ENCODE measurements at places on chromosomes 16 and 17.

- DNase-seq, result no peak
These were observed 92.0 kb upstream of the CDH5 start for GRCh38 chr16:66274335-66275110.

GRCh38 chr17:32261936-32262510 lies 3.6 kb upstream of the RHBDL3 start:
- no peak for DNase-seq

- no peak for DNase-seq
These were observed 46.1 kb upstream of the MYOCD start for GRCh38 chr17:12619459-12620199.

DNA sequence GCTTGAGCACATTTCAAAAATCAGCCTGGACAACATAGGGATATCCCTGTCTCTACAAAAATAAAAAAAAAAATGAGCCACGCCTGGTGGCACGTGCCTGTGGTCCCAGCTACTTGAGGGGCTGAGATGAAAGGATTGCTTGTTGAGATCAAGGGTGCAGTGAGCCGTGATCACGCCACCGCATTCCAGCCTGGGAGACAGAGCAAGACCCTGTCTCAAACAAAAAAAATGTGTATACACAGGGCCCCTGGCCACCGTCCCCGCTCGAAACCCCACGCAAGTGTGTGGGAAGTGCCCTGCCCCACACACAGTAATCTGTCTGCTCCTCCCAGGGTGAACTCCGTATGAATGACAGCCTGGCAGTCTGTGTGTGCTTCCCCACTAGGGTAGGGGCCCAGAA lies 93.0 kb upstream of the RPL38 start:
- no peak for DNase-seq

GRCh38 chr17:60623415-60623814 lies 23.4 kb downstream of the PPM1D start:
- DNase-seq, result no peak

DNA sequence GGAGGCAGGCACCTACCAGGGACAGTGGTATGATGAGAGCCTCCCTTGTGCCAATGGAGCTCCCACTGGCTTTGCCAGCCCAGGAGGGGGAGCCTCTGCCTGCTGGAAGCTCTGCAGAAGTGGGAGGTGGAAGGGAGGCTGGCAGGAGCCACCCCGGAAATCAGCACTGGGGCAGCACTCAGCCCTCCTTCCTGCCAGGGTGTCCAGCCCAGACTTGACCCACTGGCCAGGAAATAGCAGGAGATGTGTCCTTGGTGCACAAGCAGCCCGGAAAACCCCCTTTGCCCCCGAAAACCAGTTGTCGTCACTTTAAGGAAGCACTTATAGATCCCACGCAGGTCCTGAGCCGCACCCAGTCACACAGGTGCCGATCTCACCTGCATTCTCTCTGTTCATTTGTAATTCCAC lies 49.3 kb upstream of the CACNG4 start:
- peak; percentile 37 for DNase-seq
